ENCODE measurements at places on chromosomes 7 and 10. TPM values are rescaled to one million over a fixed set of nuclear protein-coding genes. Genes with fewer than 3 reads are reported as not detected.

- DNase-seq = no peak
- no peaks in the 10 kb centered on the region for H3K27me3 ChIP-seq
- no peaks in the 10 kb centered on the region for H3K36me3 ChIP-seq
Observed at GRCh38 chr7:46746695-46747687, 825.9 kb upstream of the IGFBP3 start.

- peak overlapping the region; percentile 95 for H3K4me3 ChIP-seq
- peaks cover 51% of the 10 kb centered on the region for H3K4me1 ChIP-seq
- peaks cover 10% of the 10 kb centered on the region for H3K27me3 ChIP-seq
- peak overlapping the region; percentile 92 for H3K27ac ChIP-seq
Observed at GRCh38 chr7:516216-516605, 3.4 kb downstream of the PDGFA start.

MKX gene
- 0.09 TPM for total RNA-seq

DNA sequence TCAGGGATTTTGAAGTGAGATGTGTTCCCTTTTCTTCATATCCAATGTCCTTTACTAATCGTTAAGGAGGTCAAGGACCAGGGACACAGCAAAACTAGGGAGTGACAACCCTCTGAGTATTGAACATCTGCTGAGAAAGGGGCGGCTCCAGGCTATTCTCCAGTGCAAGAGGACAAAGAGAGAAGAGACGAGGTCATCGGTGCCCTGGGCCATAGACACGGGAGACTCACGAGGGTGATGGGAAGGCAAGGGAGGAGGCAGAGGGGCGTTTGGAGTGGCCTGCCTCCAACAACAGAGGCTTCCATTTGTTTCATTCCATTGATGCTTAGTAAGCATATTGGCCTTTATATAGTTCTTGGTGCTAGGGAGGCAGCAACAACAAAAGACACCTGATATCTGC lies 268.4 kb downstream of the CXCL12 start:
- no peak overlapping the region for H3K27ac ChIP-seq
- no peak overlapping the region for H3K4me3 ChIP-seq
- H3K36me3 ChIP-seq = no peaks in the 10 kb centered on the region
- H3K27me3 ChIP-seq = no peaks in the 10 kb centered on the region
